Hematopoietic multipotent progenitor cell (in vitro differentiated cells): ENCODE measurements at places on chromosomes 4 and X.

GRCh38 chr4:4890574-4891255 is 31.2 kb downstream of the MSX1 start:
- no peak for DNase-seq

DNA sequence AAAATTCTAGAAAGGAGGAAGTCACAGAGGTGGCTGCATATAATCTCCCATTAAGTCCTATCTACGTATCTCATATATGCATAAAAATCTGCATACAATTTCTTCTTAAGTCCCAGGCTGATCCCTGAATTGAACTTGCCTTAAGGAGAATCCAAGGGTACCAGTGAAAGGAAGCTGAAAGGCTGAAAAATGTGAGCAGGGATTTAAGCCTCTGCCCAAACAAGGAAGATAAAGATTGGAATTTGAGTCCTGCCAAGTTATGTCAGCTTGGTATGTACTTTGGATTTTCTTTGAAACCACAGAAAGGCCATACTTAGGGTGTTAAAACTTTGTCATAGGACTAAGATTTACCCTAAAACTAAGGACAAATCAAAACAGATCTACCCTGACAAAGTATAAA is 26.5 kb upstream of the GEMIN8 start:
- no peak for DNase-seq

- no peak for DNase-seq
Observed at GRCh38 chr4:2732526-2732925, 23.6 kb downstream of the TNIP2 start.

DNA sequence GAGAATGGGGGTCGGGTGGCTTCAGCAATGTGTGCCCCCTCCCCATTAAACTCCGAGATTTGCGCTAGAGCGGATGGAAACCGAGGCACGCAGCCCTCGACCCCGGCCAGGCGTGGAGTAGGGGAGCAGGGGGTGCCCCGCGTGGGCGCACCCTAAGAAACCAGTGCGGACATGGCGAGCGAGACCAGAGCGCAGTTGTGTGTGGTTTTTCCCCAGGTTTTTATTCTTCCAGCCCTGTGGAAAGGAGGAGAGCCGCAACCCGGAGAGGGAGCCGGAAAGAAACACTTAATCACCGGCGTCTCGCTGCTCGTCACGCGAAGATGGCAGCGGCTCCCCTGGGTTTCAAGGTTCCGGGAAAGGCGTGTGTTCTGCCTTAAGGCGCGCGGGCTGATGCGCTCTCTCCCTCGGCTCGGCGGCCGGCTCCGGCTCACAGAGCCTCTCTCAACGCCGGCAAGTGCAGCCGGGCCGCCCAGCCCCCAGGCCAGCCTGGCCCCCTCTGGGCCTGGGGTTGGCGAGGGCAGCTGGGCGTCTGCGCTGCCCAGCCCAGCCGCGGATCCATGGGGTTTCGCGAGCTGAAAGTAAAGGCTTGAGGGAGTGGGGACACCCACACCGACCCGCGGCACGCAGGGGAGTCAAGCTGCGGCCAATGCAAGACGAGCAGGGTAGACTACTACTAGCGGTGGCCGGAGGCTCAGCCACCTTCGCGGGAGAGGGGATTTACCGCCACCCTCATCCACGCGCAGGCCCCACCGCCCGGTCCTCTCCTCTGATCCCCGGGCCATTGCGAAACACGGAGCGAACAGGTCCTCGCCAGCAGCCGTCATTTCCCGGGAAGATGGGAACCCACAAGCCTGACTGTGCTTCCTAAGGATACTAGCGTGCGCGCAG is 74.0 kb upstream of the BCOR start:
- DNase-seq: no peak

DNA sequence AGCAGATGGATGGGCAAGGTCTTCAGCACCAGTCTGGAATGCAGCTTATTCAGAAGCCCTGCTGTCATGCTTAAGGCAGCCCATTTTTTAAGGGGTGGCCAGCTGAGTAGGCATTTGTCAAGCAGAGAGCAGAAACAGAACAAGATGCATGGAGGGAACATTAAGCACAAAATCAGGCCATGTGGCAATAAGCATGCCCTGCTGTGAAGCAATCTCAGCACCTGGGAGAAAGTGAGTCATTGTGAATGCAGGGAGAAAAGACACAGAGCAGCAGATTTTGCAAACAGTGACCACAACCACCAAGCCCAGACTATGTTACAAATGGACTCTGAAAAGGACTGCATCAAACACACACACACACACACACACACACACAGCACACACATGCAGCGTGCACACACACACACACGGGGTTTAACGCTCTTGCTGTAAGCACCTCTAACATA is 94.1 kb upstream of the GALNT7 start:
- DNase-seq: no peak

DNA sequence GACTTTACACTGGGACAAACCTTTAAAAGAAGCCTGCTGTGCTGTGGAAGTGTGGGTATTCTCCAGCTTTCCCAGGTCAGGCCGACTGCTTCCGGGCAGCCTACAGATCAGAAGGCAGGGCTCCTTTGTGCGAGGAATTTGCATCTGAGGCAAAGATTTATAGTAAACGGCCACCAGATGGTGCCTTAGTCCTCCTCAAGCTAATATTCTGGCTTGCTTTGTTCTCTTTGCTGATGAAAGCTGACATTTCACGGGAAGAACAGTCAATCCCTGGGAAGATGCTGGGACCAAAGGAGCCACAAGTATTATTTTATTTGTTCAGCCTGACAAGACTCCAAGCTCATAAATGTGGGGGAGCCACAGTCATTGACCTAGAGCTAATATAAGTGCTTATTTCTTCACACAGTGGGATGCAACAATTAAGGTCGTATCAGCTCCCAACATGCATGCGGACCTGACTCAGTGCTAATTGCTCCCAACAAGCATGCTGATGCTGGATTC is 120.7 kb upstream of the TRIM2 start:
- peak; percentile 33 for DNase-seq

GRCh38 chr4:123352240-123352945 is 44.2 kb upstream of the SPRY1 start:
- no peak for DNase-seq

- no peak for DNase-seq
Observed at GRCh38 chr4:116229420-116229819, 856.0 kb downstream of the TRAM1L1 start.

GRCh38 chr4:148823419-148823769 is 381.2 kb upstream of the NR3C2 start:
- DNase-seq: no peak

- DNase-seq: no peak
Observed at GRCh38 chr4:20493761-20494353, 206.4 kb upstream of the PACRGL start.

DNA sequence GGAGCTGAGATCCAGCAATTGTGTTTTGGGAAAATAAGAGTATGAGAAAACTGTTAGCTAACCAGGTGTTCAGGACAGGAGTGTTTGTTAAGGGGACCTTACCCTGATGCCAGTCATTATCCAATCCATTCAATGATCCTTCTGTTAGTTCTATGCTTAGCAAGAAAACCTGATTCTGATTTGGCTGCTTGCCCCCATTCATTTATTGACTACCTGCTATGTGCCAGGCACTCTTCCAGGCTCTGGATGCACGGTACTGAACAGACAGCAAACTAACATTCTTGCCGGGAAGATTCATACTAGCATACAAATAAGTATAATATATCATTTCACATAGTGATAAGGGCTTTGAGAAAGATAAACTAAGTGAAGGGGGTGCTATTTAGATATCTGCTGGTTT is 1.0 kb upstream of the MECP2 start:
- no peak for DNase-seq

- DNase-seq: no peak
Observed at GRCh38 chr4:139196462-139196861, 19.4 kb upstream of the ELF2 start.

DNA sequence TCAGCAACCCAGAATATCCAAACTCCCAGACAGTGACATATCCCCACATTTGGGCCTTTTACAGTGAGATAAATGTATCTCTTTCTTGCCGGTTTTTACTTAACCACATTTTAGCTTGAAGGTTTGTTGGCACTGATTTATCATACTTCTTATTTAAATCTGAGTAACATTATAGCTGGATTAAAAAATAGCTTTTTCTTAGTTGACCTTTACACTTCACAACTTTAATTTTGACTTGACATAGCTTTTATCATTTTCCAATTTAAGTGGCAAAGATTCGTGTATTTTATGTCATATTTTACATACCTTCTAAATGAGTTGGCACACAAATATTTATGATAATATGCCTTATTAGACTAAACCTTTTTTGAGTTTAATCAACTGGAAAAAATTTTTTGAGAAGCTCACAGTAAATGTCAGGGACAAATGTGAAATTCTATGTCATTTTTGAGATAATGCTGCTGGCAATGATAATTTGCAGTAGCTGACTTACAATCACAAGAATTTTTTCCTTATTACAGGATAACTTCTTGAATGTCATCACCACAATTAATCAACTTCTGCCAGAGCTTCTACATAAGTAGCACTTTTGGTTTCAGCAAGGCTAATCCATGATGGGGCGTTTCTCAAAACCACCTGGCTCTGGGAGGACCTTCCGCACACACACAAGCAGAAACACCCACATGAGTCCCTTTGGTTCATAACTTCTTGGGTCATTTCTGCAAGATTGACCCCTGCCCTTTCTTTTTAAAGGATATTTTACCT is 80.3 kb downstream of the SYTL5 start:
- no peak for DNase-seq

GRCh38 chr4:75924309-75924827 is 16.4 kb downstream of the NAAA start:
- no peak for DNase-seq

GRCh38 chr4:31918891-31919290 is 1198.7 kb downstream of the PCDH7 start:
- no peak for DNase-seq
